Activated naive CD8-positive, alpha-beta T cell treated with anti-CD3 and anti-CD28 coated beads, Interleukin-2, amount 10 ng/mL, durations not matched to agents 7 days and 5 days (primary cell): ENCODE measurements at places on chromosomes 1 and 21. TPM values are rescaled to one million over a fixed set of nuclear protein-coding genes. Genes with fewer than 3 reads are reported as not detected.

DNA sequence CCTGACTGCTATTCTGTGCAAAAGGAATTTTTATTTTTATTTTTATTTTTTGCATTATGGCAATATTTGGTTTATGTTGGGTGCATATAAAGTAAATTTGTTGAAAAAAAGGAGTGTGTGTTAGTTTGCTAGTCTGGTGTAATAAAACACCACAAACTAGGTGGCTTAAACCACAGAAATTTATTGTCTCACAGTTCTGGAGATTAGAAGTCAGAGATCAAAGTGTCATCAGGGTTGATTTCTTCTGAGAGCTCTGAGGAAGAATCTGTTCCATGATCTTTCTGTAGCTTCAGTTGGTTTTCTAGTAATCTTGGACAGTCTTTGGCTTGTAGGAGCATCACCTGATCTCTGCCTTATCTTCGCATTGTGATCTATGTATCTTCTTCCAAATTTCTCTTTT lies 6.5 kb downstream of the SLC30A7 start:
- no peak for DNase-seq
- H3K36me3 ChIP-seq: peaks cover 48% of the 10 kb centered on the region
- H3K4me3 ChIP-seq: no peak overlapping the region
- no peak overlapping the region for H3K27ac ChIP-seq
- H3K27me3 ChIP-seq: no peaks in the 10 kb centered on the region

The CLDN17 gene
- not detected for total RNA-seq

DNA sequence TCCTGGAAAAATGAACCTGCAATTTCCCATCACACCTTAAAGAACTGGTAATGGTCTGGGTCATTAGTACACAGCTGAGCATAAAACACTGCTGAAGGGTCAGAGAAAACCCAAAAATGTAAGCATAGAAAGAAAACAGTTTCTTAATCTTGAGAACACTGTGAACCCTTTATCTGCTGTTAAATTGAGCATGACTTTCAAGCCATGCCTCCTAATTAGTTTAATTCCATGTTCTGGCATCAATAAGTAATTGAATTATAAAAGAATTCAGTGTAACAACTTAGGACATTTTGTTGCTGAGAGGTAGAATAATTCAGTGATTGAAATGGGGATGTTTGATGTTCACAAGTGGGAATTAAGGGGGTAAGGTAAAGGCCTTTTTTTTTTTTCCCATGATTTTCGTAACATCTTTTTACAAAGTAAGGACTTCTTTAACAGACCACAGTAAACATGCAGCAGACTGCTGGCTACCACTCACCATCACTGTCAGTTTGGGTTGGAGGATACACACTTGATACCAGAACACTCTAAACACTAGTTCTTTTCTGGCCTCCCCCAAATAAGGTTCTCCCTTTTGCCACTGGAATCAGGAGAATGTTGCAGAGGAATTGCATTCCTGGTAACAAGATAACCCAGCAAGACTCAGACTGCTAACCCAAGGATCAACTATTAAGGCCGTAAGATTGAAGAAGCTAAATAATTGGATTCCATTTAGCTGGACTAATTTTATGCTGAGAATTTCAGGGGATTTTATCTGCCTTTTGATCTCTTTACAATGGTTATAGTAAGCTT lies 3.0 kb downstream of the RWDD3 start:
- peaks cover 22% of the 10 kb centered on the region for H3K4me1 ChIP-seq
- H3K27ac ChIP-seq: no peak overlapping the region
- H3K27me3 ChIP-seq: no peaks in the 10 kb centered on the region
- DNase-seq: no peak
- no peak overlapping the region for H3K4me3 ChIP-seq

GRCh38 chr1:115411371-115412063 lies 73.5 kb upstream of the NGF start:
- H3K4me1 ChIP-seq: no peaks in the 10 kb centered on the region
- H3K27me3 ChIP-seq: no peaks in the 10 kb centered on the region
- DNase-seq: no peak
- H3K27ac ChIP-seq: no peak overlapping the region
- no peaks in the 10 kb centered on the region for H3K36me3 ChIP-seq

- H3K4me1 ChIP-seq: peaks cover 8% of the 10 kb centered on the region
- H3K36me3 ChIP-seq: no peaks in the 10 kb centered on the region
- H3K27me3 ChIP-seq: no peaks in the 10 kb centered on the region
- H3K27ac ChIP-seq: no peak overlapping the region
- H3K4me3 ChIP-seq: no peak overlapping the region
Observed at GRCh38 chr1:25807480-25808390, 7.7 kb downstream of the SELENON start.

The OR2T29 gene
- total RNA-seq: not detected

GRCh38 chr1:21932127-21932526 lies 5.0 kb downstream of the HSPG2 start:
- no peaks in the 10 kb centered on the region for H3K36me3 ChIP-seq
- DNase-seq: no peak
- no peak overlapping the region for H3K4me3 ChIP-seq
- peaks cover 9% of the 10 kb centered on the region for H3K4me1 ChIP-seq

DNA sequence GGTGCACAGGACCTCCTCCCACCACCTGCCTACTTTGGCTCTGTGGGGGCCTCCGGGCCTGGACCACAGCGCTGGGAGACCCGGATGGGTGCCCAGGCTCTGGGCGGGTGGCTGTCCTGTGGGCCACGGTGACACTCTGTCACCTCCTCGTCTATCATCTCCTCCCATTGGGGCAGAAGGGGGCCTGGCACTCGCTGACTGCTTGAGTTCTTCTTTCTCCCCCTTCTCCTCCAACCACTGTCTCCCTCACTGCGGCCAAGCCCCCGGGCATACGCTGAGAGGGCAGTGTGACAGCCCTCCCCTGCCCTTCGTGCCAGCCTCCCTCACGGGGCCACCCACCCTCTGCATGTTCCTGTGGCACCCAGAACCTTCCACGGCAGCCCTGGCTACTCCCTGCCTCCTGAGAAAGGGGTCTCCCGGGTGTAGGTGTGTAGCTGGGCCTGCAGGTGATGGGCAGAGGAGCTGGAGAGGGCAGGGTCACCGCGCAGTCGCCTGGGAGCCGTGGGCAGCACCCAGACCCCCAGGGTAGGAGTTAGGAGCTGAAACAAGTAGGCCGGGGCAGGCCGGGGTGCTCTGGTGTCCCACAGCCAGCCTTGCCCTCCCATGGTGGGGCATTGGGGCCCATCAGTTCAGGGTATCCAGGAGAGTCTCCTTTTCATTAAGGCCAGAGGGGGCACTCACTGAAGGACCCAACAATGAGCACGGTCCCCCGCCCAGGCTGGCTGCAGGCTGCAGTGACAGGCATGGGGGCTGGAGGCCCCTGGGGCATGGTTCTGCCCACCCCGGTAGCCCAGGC lies 9.2 kb upstream of the ARF1 start:
- peaks cover 2% of the 10 kb centered on the region for H3K4me1 ChIP-seq
- DNase-seq: no peak

The RAB7B gene
- 0.80 TPM for total RNA-seq
